ENCODE measurements at places on chromosomes 11 and 22.

- DNase-seq: no peak
Observed at GRCh38 chr11:35112056-35112845, 26.7 kb upstream of the CD44 start.

- no peak for DNase-seq
Observed at GRCh38 chr11:70662691-70663098, 264.4 kb downstream of the CTTN start.

DNA sequence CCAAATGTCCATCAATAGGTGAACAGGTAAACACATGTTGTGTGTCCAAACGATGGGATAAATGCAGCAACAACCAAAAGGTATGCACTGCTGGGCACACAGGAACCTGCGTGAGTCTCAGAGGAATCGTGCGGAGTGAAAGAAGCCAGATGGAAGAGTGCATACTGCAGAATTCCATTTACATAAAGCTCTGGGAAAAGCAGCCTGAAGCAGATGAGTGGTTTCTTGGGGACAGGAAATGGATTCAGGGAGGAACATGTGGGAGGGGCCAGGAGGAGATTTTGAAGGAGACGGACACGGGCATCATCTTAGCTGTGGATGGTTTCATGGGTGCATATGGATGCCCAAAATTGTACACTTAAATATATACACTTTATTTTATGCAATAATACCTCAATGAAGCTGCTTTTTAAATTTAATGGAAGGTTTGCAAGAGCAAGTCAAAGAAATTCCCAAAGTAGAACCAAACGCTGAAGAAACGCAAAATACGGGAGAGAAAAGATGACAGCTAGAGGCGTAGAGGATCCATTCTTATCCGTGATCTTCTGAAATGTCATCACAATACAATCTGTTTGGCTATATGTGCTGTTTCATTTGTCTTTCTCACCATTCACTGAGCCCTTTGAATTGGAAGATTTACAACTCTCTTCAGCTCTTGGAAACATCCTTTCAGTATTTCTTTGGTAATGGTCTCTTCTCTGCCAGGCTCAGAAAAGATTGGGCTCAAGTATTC is 24.5 kb downstream of the ST14 start:
- DNase-seq: no peak

DNA sequence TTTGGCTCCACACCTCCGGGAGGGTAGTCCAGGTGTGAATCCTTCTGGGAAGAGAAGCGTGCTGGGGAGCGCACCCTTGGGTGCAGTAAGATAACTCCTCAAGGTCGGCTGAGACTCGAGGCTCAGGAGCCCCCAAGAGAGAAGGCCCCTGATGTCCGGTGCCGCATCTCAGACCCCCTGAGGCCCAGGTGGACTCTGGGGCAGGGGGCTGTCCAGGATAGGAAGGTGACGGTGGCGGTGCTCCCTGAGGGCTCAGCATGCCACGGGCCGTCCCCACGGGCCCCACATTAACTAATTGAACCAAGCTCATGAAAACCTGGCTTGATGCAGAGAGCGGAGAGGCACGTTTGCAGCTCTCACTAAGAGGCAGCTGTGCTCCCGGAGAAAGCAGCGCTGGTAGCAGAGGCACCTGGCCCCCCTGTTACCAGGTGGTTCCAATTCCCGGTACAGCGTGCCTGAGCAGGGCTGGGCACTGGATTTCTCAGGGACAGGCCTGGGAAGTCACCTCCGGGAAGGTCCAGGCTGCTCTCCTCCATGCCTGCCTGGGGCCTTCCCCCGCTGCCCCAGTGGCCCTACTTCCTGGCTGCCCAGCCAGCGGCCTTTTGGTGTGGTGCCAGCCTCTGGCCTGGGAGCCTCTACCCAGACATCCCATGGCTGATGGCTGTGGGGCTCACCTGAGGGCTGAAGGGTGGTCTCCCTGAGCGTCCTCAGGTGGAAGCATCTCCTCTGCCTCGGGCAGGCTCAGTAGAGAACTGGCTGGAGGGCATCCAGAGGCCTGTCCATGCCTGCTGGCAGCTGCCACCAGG is 1.1 kb downstream of the KCNQ1 start:
- no peak for DNase-seq

DNA sequence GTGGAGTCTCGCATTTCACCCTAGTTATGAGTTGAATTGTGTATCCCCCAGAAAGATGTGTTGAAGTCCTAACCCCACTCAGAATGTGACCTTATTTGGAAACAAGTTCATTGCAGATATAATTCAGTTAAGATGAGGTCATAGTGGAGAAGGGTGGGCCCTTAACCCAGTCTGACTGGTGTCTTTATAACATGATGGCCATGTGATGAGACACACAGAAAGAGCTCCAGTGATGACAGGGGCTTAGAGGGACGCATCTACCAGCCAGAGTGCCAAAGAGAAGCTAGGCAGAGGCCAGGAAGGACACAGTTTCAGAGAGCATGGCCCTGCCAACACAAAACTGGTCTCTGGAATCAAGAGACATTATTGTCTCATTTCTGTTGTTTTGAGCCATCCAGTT is 50.3 kb downstream of the LARGE1 start:
- DNase-seq: no peak

DNA sequence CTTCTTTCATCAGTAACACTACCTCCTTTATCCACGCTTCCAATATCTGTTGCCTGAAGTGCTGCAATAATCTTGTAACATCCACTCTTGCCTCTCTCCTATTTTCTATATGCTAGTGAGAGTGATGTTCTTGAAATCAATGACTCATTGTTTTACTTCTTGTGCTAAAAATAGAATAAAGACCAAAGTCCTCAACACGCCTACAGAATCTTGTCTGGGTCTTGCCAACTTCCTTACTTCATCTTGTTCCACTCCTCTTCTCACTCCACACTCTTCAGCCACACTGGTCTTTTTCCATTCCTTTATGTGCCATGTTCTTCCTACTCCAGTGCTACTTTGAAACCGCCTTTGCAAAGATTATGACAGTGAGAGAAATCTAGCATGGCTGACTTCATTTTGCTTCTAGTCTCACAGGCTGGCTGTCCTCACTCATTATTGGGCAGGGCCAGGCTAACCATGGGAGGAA is 136.4 kb downstream of the CCDC81 start:
- no peak for DNase-seq

GRCh38 chr11:130731401-130731800 is 184.9 kb downstream of the SNX19 start:
- DNase-seq: no peak

- no peak for DNase-seq
Observed at GRCh38 chr11:4962816-4963215, 7.3 kb upstream of the OR51A2 start.

DNA sequence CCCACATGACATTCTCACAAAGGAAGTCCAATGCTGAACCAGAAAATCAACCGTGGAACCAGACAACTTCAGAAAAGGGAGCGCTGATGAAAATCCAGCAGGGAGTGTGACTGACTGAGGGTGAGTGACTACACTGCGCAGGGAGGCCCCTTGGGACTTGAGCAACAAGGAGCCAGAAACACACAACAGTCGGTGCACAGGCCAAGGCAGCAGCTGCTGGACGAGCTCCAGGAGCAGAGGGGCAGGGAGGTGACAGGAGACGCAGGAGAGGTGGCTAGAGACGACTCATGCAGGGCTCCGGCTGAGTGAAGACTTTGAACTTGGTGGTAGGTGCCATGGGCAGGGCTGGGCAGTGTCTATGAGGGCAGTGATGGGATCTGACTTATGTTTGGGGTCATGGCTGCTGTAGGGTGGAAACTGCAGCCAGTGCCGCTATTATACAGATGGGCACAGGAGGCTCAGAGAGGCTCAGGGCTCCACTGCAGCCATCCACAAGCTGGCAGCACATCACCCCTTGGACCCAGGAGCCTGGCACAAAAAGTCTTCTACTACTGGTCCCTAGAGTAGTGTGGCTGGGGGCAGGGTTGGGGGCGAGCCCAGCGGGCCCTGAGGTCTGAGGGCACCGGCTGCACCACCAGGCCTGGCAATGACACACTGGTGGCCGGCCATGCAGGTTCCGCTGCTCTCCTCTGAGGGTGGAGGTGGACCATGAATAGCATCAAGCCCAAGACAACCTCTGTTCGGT is 10.3 kb upstream of the FADD start:
- no peak for DNase-seq

- peak; percentile 54 for DNase-seq
Observed at GRCh38 chr11:118318124-118318523, 13.6 kb downstream of the CD3E start.

DNA sequence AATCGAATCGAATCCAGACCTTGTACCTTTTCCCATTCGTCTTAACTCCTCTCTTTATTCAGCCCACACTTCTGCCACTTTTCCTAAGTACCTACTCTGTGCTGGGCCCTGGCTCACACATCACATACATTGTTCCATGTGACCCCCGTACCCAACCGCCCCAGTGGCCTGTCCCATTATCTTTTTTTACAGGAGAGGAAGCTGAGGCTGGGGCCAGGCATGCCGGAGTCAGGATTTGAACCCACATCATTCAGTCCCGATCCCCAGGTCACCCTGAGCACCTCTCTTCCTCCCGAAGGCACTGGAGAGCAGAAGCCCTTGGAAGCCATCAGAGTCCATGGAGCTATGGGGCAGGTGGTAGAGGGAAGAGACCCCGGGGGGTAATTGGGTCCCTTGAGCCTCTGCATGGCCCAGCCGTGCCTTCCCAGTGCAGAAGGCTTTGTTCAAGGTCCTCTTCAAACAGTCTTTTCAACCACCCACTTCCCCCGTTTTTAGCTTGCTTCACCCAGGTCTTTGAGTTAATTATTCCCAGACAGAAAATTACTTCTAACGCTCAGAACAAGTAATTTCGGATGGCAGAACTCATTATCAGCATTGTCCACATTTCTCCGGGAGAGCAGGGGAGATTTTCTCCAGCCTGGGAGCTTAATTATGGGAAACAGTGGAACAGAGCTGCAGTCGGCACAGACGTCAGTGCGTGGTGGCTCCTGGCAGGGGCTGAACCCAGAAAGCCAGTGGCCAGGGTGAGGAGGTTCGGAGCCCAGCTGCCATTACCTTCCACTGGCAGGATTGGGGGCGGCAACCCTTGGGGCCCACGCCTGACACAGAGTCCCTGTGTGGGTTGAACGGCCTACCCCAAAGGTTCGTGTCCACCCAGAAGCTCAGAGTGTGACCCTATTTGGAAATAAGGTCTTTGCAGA is 82.4 kb upstream of the RTL6 start:
- no peak for DNase-seq

- DNase-seq: no peak
Observed at GRCh38 chr11:24064309-24064903, 432.4 kb upstream of the LUZP2 start.

DNA sequence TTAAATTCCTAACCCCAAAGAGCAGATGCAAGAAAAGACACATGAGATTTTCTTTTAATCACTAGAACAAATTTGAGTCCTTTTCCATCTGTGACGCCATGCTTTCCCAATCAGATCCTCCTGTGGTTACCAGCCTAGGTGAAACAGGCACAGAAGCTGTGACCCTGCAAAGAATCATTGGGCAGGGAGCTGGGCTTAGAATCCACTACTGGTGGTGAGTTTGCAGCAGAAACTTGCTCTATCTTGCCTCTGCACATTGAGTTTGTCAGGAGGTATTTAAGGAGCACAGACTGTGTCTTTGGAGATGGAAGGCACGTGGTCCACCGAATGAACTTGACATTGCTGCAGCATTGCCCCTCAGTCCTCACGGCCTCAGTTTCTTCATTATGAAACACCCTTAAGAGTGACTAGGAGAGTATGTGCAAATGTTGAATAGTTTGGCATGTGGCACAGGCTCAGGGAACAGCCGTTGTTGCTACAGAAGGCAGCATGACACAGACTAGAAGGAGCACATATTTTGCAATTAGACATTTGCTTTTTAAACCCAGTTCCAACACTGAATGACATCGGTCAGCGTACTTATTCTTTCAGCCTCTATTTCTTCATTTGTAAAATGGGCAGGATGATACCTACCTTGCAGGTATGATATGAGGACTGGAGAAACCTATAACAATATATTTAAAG is 127.6 kb downstream of the DBX1 start:
- DNase-seq: no peak

GRCh38 chr22:46250035-46250782 is at the start of gene CDPF1:
Gene CDPF1, minus strand, starts transcription at chr22:46250293. Its CDS starts 2,009 bp downstream, at chr22:46248284.
- DNase-seq: peak; percentile 90

GRCh38 chr11:31870609-31871309 is 59.6 kb upstream of the PAX6 start:
- DNase-seq: peak; percentile 58

- no peak for DNase-seq
Observed at GRCh38 chr22:25282671-25283561, 63.5 kb downstream of the CRYBB2 start.

- no peak for DNase-seq
Observed at GRCh38 chr22:38172832-38173640, 8.6 kb downstream of the PLA2G6 start.

DNA sequence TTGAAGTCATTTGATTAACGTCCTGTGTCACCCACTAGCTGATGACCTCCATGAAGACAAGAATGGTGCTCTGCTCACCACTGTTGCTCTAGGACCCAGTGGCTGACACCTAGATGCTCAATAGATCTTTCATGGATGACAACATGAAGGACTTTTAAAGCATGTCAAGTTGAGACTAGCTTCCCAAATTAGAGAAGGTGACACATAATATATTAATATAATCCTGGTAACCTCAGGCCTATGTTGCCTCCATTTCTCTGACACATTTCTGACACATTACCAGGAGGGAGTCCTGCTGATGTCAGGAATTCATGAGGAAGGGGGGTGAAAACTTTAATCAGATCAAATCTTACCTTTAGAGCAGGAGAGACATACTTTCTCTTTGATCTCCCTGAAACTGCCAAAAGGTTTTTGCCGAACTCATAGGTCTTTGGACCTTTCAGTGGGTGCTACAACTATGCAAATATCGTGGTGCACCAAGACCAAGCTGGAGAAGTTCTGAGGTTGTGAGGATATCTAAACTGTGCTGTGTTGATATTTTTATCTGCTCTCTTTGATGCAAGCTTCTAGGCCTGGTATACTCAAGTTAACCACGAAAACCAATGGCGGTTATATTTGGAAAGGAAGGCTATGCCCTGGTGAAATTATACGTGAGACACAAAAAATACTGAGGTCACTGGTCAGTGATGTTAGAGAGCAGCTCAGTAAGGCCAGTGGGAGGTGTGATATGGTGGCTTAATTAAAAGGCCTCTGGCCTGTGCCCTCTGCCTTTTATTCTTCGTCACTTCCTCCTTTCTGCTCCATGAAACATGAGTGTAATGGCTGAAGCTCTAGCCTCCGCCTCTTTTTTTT is 13.2 kb upstream of the AMPD3 start:
- DNase-seq: peak; percentile 67

DNA sequence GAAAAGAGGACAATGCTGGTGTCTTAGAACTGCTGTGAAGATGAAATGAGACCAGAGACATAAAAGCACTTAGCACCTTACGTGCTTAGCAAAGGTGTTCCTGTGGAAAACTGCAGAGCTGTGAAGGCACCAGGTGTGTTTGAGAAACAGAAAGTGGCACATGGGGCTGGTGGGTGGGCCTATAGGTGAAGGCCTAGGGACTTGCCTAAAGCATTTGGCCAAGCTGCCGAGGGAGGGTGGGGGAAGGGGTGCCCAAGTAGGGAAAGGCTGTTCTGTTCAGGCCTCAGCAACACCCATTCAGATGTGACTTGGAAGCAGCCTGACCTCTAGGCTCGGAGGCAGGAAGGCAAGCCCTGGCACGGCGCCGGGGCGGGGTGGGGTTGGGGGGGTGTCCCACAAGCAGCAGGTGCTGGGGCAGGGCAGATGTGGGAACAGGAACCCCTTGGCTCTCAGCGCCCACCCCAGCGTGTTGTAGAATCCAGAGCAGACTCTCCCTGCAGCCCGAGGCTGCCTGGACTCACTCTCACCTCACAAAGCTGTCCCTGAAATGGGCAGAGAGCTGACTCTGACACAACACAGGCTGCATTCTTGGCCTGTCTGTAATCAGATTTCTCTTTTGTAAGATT is 366.7 kb upstream of the NARS2 start:
- DNase-seq: no peak

Measured in NAMALWA (cell line).